ENCODE measurements at places on chromosomes 2 and 18.

DNA sequence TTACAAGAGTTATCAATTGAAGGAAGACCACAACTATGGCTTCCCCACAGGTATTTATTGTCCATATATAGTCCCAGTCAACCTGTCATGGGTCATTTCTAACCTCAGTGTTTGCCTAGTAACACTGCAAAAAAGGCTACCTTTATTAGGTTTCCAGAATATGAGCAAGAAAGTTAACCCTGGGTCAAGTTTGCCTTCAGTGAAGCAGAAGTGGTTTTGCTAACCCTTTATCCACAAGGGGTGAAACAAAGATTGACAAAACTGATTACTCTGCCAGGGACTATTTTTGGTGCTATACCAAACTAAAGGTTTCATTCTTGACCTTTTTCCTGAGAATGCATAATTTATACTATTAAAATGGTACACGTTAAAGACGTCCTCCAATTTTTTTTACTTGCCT lies 28.8 kb downstream of the SP100 start:
- no peak for DNase-seq

- no peak for DNase-seq
Measured at GRCh38 chr2:9238591-9239326, 32.1 kb downstream of the ASAP2 start.

DNA sequence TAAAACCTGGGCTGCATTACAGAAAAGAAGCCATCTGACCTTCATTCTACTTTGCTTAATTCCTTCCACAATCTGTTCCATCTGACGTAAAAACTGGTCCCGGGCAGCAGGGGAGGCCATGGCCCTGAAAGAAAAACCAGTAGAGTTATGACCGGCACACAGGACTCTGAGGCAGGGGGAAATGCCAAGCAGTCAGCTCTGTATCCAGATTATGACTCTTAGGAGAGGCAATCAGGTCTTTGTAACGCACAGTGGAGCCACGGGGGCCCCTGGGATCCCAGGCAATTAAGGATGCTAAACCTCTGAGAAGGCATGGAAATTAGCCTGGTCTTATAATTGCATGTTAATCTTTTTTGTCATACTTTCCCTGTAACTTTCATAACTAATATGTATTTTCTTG lies 78.4 kb downstream of the CCDC93 start:
- no peak for DNase-seq

DNA sequence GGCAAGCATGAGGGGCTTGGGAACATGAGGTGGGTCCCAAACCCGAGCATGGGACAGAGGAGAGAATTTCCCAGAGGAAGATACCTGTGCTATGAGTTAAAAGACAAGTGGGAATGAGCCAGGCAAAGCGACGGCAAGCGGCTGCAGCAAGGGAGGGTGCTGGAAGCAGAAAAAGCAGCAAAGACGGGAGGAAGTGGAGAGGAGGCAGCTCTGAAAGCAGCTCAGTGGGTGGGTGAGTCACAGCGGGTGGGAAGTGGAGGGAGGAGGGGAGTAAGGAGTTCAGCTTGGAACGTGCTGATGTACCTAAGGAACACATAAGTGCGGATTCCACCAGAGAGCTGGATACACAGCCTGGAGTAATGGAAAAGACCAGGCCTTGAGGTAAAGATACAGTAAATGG lies 41.4 kb downstream of the THUMPD2 start:
- no peak for DNase-seq

DNA sequence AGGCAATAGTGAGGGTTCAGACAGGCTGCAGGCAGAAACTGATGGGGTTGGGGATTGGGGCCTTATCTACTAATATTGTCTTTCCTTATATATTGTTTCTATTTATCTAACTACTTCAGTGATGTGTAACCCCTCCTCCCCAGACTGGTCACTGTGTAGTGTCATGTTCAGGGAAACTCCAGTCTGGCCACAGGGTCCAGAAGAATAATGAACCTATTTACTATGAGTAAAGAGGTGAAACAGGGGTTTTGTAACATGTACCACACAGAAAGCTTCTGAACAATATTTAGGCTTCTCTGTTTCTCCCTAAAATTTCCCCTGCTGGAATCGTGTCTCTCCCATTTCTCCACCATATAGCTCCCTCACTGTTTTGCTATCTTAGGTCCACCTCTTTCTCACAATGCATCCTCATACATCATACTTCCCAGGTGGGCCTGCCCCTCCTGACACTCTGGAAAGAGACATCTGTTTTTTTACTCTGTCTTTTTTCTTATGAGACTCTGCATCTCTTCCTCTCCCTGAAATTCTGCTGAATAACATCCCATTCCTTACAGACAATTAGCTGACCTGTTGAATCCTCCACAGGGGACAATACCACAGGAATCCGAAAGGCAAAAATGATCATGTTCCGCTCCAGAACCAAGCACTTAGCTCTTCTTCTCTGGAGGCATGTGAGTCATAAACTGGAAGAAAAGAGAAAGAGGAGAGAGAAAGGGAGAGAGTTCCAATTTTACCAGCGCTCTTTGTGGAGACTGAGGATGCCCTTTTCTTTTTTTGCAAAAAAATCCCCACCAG lies 154.8 kb downstream of the ZEB2 start:
- DNase-seq, result no peak

DNA sequence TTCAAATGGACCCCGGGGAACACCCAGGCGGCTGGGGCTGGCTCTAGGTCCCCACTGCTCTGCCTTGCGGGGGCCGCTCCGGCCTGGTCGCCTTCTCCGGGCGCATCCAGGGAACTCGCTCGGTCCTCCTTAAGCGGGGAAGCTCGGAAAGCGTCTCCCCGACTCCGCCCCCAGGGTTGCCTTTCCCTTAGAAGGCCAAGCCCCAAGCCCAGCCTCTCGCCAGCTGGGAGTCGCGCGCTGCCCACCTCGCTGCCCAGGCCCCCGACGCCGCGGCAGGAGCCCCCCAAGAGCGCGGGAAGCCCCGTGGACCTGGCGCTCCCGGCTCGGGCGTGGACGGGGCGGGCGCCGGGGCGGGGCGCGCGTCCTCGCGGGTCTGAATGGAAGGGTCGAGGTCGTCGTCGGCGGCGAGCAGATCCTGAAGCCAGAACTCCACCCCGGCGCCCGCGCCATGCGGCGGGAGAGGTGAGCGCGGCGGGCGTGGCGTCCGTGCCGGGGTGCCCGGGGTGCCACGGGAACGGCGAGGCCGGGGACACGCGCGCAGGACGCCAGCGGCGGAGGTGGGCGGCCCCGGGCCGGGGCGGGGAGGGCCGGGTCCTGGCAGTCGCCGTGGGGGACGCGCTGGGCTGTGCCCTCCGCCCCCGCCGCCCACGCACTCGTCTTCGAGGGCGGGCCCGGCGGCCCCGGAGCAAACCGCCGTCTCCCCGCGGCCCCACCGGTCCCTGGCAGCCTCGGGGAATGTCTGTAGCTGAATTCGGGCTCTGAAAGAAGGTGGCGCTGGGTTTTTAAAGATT lies at the start of gene BOK:
Gene BOK (plus strand): TSS at position 214 of the 791 bp plus-strand sequence. CDS start 739 bp downstream, outside the sequence.
- peak; percentile 16 for DNase-seq

DNA sequence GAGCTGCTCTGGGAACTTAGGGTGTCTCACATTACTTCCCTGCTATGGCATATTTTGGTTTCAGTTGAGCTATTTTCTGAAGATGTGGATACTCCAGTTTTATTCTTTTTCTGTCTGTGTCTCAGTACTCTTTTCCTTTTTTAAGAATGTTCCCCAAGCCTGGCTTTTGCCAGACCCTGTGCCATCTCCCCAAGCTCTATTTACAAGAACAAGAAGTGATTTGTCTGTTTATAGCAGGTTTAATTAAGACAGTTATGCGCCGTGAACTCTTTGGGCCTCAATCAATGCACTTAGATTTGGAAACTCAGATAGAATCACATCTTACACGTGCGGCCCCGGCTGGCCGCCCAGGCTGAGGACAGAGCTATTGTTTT lies 8.9 kb upstream of the SATB2 start:
- no peak for DNase-seq

DNA sequence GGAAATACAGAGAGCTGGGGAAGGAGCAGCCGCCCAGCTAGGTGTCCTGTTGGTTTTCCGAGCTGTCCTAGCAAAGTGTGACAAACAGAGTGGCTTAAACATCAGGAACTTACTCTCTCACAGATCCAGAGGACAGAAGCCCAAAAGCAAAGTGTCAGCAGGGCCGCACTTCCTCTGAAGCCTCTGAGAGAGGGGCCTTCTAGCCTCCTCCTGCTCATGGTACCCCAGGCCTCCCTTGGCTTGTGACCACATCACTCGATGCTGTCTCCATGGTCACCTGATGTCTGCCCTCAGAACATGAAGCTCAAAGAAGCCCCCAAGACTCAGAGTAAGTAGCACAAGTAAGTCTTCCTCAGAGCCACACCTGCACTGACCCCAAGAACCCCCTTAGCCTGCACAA lies 650.5 kb upstream of the ID2 start:
- no peak for DNase-seq

- DNase-seq, result no peak
Measured at GRCh38 chr2:71882236-71882946, 265.3 kb downstream of the CYP26B1 start.
